Fibroblast of villous mesenchyme (primary cell): ENCODE measurements at places on chromosomes 2 and 18. TPM values are rescaled to one million over a fixed set of nuclear protein-coding genes. Genes with fewer than 3 reads are reported as not detected.

DNA sequence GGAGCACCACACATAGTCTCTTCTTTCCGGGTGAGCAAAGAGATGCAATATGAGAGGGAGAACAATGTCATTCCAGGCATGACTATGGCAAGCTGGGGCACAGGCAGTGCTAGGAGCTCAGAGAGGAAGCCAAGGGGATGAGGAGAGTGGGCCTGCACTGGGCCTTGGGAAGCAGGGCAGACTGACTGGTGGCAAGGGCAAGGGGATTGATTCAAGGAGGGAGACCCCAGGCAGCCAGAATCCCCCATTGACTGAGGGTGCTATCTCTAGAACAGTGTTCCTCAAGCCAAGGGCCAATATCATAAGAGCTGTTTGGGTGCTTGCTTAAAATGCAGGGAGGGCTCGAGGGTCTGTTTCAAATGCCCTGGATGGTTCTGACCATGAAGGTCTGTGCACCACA lies 36.1 kb downstream of the MARCO start:
- DNase-seq = no peak

The MALL gene
- 2.2 and 2.9 TPM in 2 replicates for total RNA-seq

The RNF25 gene
- 37.4 and 38.4 TPM in 2 replicates for total RNA-seq

The BUB1 gene
- total RNA-seq = 18.7 and 37.1 TPM in 2 replicates

DNA sequence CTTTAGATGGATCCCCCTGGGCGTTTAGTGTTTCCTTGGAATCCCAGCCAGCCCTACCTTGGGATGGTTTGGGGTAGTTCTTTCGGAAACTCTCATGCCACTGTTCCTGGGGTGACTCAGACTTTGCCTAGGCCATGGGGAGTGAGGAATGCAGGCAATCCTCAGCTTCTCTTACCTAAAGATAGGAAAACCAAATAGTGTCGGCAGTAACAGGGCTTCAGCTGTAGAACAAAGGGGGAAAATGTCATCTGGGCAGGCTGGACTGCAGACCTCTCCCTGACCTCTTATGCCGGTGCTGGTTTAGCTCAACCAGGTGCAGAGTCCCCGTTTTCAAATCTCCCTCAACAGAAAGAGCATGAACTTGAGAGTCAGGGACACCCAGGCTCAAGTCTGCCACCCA lies 252.1 kb downstream of the TSN start:
- DNase-seq = no peak

The GFPT1 gene
- total RNA-seq = 55.4 and 75.1 TPM in 2 replicates

The TRAPPC8 gene
- 43.5 and 56.6 TPM in 2 replicates for total RNA-seq

DNA sequence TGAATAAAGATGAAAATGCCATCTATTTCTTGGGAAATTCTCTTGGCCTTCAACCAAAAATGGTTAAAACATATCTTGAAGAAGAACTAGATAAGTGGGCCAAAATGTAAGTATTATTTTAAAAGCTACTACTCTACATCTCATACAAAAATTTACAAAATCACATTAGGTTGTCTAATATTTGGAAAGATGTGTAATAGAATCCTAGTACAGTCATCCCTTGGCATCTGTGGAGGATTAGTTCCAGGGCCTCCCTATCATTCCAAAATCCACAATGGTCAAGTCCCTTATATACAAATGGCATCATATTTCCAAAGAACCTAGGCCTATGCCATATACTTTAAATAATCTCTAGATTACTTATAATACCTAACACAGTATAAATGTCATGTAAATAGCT lies 41.2 kb downstream of the KYNU start:
- DNase-seq = no peak

DNA sequence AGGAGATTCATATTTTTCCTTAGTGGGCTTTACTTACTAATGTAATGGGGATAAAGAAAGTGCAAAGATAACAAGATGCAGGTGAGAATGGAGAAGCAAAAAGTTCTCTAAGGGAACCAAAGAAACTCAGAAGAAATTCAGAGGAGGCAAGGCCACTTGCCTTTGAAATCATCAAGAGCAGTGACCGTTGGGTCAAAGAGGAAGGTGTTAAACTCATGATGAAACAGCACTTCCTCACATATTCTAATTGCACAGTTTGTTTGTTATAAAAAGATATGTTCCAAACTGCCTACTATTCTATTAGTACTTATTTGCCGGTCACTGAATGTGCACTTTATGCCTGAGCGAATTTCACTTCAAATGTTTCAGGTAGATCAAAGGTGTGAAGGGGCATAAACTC lies 975.1 kb downstream of the BCL11A start:
- no peak for DNase-seq

DNA sequence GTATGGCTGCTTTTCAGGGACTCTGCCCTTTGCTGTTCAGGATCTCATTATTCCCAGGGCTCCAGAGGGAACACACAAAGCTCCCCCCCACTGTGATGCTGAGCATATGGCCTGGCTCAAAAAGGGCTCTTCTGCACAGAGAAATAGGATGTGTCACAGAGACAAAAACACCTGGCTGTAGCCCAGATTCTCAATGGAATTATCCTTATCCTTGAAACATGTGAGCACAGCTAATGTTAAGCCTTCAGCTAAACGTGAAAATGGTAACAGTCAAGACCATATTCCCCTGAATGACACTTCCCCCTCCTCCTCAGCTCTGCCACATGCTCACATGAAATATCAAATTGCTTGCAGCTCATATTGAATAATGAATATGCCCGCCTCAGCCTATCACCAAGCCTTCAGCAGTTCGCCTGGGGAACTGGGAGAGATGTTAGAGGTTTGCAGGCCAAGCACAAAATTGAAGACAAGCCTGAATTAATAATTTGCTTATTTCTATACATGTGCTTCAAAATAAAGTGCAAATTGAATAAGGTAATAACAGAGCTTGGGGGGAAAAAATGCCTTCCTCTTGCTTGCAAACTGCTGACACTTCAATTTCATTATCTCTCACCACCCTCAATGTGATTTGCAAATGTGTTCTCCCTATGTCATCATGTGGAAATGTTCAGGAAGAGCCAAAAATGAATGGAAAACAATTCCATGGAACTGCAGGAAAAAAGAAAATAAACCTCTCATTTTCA lies 181.0 kb upstream of the HNRNPA3 start:
- no peak for DNase-seq

GRCh38 chr2:24993406-24994145 lies 21.8 kb upstream of the DNAJC27 start:
- no peak for DNase-seq

DNA sequence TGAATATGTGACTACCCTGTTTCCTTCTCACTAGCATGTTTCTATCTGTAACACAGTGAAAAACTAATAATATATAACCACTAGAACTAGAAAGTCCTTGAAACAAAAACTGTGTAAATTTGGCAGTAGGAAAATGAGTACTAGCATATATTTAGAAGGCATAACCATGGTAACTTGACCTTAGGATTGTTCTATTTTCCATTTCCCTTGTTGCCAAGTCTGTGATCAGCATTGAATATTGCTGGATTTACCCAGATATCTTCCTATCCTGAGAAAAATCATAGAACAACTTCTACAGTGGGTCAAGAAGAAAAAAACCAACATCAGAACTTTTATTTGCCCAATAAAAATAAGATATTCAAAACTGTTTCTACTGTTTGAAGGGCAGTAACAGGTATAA lies 563.9 kb upstream of the NRXN1 start:
- no peak for DNase-seq
